ENCODE measurements at places on chromosomes 16 and 17. TPM values are rescaled to one million over a fixed set of nuclear protein-coding genes. Genes with fewer than 3 reads are reported as not detected.

The GPRC5C gene
- 0.09 TPM for total RNA-seq

The SLC12A3 gene
- not detected for total RNA-seq

The CYB5B gene
- 61.8 TPM for total RNA-seq

The RARA gene
- 10.1 TPM for total RNA-seq

The CD300E gene
- not detected for total RNA-seq

The MEOX1 gene
- total RNA-seq: not detected

The MT1H gene
- total RNA-seq: not detected

The UNC119 gene
- total RNA-seq: 26.7 TPM

The SLC5A10 gene
- not detected for total RNA-seq

The FOXJ1 gene
- not detected for total RNA-seq

The KRT27 gene
- not detected for total RNA-seq

The ABCC12 gene
- total RNA-seq: not detected

The C16orf89 gene
- not detected for total RNA-seq

The CBX1 gene
- 56.9 TPM for total RNA-seq

Data from smooth muscle cell of the umbilical artery (primary cell).